Activated CD4-positive, alpha-beta T cell treated with anti-CD3 and anti-CD28 coated beads, Interleukin-2, amount 50 U/mL, for 4 hours (primary cell): ENCODE measurements at places on chromosomes 6 and 20.

DNA sequence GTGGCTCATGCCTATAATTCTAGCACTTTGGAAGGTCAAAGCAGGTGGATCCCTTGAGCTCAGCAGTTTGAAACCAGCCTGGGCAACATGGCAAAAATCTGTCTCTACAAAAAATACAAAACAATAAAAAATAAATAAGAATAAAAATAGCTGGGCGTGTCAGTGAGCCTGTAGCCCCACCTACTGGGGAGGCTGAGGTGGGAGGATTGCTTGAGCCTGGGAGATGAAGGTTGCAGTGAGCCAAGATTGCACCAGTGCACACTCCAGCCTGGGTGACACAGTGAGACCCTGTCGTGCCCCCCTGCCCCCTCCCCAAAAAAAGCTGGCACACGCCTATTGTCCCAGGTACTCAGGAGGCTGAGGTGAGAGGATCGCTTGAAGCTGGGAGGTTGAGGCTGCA, 35.1 kb upstream of the SRPK1 start:
- peak; percentile 4 for DNase-seq

DNA sequence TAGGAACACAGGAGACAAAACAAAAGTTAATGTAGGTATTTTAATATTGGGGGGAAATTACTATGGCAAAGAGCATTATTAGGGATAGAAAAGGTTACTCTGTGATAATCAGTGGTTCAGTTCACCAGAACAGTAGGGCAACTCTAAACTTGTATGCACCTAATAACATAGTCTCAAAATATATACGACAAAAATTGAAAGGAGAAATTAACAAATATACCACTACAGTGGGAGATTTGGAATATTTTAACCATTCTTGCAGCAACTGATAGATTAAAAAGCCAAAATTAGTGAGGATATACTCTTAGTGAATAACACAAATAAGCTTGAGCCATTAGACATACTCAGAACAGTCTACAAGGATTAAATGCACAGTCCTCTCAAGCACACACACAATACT, 11.0 kb downstream of the ARMC12 start:
- DNase-seq = no peak

DNA sequence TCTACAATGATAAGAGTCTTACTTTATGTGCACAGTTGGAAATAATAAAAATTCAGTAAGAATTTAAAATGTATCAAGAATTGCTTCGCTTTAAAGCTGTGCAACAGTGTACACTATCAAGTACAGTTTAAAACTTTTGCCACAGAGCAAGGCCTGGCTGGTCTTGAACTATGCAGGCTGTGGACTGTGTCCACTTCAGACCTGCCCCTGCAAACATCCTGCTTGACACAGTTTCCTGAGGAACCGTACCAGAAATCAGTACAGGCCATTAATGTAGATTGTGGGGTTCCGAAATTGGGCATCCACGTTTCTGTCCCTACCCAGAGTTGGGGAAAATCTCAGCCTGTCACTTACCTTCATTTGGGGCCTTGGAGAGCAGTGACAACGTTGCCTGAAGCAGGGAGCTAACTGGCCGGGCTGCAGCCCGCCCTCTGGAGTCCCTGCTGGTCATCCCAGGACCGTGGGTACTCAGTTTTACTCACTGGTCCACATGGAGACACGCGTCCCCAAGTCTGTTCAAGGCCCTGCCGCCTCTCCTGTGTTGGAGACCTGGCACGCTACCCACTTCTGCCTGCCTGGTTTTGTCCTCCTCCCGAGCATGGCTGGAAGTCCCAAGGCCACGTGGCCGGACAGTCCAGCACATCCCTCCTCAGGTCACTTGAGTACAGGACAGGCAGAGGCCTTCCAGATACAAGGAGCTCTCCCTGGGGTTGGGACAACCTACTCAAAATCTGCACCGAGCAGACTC, 8.4 kb downstream of the NINL start:
- no peak for DNase-seq

- no peak for DNase-seq
Measured at GRCh38 chr6:40125680-40126394, 191.6 kb upstream of the MOCS1 start.

DNA sequence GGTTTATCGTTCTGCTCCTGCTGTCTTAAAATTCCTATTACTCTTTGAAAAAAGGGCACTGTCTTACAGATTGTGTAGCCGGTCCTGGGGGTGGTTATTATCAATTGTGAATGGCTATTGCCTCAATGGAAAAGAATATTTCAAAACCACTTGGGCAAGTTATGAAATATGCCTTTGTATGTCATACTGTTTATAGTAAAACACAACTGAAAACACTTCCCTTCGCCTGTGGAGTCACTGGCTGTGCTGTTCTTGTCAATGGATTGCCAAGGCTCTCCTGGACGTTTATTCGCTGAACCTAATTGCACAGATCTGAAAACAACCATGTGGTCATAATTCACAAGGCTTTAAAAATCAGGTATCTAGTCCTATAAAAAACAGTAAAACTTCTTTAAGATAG, 47.8 kb upstream of the TAGAP start:
- no peak for DNase-seq

DNA sequence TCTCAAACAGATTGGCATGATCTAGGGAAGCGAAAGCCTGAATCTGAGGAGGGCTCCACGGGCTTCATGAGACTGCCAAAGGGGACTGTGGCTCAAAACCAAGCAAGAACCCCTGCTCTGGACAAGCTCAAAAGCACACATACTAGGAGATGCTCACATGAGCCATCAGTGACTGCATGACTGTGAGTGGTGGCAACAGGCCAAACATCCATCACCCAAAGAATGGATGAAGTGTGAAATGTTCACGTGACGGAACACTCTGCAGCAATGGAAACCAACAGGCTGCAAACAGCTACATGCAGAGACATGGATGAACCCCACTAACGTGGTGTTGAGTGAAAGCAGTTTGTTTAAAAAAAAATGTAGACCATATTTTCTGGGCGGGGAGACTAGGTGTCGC, 136.3 kb downstream of the PREX1 start:
- no peak for DNase-seq
